ENCODE measurements at places on chromosomes 5 and 9.

- no peak for DNase-seq
Measured at GRCh38 chr5:79436821-79437220, 77.1 kb downstream of the HOMER1 start.

GRCh38 chr5:115428676-115429075, 115.9 kb downstream of the FEM1C start:
- DNase-seq, result no peak

DNA sequence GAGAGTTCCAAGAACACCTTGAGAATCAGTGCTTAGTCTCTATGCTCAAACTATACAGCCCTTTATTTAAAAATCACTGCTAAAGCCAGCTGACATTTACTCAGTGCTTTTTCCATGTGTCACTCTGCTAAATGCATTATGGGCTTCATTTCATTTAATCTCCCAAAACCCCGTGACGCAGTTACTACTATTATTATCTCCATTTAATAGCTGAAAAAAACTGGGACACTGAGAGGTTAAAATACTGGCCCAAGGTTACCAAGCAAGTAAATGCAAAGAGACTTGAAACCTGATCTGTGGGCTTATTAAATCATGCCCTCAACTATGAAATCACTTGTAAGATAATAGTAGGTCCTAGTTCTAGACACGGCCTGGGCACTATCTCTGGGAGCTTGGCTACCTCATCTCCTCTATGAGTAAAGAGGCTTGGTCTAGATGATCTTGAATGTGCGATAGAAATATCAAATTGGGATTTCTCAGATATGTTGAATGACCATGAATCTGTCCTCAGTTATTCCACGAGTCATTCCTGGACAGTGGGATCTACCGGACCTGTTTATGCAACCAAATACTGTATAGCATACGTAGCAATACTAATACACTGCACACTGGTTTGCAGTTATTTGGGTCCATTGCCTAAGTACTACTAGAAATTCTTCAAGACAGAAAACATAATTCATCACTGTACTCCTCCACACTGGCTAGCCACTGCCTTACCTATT, 32.3 kb downstream of the MARCHF11 start:
- DNase-seq, result no peak

- peak; percentile 18 for DNase-seq
Measured at GRCh38 chr5:68562308-68562707, 346.8 kb downstream of the PIK3R1 start.
